ENCODE measurements at places on chromosomes 1 and 21.
A peak's percentile ranks its signal among the peaks of the same experiment; 100 is the strongest.

GRCh38 chr21:42592156-42592820 lies 61.1 kb upstream of the PDE9A start:
- no peak for DNase-seq

- no peak for DNase-seq
Measured at GRCh38 chr1:215583185-215583749, 16.2 kb downstream of the KCTD3 start.

DNA sequence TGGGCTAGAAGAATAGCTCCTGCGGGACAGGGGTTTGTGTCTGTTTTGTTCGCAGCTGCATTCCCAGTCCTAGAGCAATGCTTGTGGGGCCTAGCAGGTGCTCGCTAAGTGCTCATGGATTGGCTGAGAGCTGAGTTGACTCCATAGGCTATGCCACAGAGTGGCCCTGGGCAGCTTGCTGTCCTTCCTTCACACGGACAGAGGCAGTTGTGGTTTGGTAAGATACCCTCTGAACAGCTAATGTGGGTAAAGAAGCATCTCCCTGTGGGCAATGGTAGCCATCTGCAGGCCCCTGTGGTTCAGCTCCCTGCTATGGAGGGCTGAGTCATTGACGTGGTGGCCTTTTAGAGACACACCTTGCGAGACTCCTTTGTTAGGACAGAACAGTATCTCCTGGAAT lies 23.5 kb upstream of the LBR start:
- DNase-seq: no peak

GRCh38 chr21:22395965-22396364 lies 1397.8 kb downstream of the NCAM2 start:
- DNase-seq: no peak

DNA sequence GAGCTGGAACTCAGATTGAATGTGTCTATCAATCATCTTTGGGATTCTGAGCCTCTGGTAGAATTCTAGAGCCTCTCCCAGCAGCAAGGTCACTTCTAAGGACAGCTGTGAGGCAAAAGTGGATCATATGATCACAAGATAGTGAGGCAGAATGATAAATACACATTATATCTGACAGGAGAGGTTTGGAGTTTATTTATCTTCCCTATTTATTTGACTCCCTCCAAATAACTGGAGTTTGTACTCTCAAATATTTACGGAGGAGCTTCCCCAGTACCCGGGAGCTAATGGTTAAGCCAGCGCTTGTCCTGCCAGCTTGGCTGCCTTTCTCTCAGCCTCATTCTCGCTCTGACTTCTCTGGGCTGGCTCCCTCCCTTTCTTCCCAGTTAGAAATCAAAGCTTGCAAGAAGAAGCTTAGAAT lies 2.3 kb downstream of the HMGCS2 start:
- DNase-seq: no peak

- DNase-seq: peak; percentile 16
Measured at GRCh38 chr1:233442026-233442780, 114.7 kb downstream of the MAP3K21 start.

DNA sequence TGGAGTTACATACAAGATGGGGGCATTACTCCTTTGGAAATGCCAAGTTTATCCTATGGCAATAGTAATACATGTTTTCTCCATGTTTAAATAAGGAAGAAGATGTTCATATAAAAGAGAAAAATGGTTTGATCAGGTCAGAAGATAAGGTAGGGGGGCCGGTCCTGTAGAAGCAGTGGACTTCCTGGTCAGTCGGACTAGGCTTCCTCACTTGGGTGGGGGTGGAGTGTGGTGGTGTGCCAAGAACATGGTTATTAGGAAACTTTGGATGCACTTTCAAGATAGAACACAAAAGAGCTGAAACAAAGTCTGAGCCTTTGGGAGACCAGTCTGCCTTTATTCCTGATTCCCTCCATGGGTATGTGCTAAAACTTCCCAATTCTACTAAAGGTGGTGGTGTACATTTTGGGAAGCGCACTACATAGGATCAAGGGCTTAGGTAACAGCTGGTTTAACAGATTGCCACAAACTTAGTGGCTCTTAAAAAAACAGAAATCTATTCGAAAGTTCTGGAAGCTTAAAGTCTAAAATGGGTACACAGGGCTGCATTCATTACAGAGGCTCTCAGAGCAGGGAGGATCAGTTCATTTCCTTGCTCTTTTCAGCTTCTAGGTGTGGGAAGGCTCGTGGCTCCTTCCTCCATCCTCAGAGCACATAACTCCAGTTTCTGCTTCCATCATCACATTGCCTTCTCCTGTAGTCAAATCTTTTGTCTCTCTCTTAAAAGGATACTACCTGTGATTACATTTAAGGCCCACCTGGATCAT lies 64.6 kb downstream of the KDM1A start:
- no peak for DNase-seq

DNA sequence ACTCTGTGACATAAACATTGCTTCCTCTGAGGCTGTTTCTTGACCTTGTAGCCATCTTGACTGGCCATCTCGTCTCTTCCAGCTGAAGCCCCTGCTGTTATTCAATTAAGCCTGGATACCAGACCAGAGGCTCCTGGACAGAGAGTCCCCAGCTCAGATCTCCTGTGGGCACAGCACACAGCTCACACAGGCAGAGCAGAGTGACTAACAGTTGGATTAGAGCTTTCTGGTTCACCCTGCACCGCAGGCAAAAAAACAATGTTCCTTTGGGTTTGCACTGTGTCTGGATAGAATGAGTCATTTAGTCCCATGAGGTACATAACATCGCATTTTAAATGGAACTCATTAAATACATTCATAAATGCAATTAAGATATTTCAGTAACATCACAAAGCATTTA lies 33.4 kb upstream of the USH2A start:
- peak; percentile 89 for DNase-seq
